Ascending aorta (tissue), 2 donors: ENCODE measurements at places on chromosomes 6 and 20.

DNA sequence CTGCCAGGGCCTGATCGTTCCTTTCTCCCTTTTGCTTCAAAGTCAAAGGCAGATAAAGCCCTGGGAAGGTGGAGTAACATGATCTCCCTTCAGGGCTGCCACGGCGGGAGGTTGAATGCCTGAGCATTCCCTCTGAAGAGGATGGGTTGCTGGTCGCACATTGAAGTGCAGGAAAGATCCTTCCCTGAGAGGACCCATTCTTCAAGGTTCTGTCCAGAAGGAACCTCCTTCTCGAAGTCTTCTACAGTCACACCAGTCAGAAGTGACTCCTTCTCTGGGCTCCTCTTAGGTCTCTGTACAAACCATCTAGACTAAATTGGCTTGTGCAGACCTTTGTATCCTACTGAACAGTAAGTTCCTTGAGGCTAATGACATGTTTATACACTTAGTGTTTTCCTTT, 192.6 kb upstream of the VGLL2 start:
- DNase-seq: no peak

GRCh38 chr6:49541936-49542335, 8.5 kb upstream of the C6orf141 start:
- DNase-seq: no peak

DNA sequence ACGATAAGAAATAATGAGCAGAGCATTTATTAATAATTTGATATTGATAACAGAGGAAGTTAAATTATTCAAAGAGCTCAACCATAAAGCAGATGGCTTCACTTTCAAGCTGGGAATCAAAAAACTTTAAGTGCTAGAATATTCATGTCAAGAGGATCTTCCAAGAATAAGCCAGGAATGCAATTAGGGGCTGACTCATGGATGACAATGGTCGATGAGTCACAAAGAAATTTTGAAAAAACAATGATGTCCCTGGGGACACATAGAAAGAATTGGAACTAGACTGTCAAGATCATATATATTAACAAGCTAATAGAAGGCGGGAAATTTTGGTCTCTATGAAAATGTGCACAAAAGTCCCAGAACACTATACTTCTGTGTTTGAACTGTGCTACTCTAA, 304.1 kb downstream of the LAMA2 start:
- DNase-seq: no peak

DNA sequence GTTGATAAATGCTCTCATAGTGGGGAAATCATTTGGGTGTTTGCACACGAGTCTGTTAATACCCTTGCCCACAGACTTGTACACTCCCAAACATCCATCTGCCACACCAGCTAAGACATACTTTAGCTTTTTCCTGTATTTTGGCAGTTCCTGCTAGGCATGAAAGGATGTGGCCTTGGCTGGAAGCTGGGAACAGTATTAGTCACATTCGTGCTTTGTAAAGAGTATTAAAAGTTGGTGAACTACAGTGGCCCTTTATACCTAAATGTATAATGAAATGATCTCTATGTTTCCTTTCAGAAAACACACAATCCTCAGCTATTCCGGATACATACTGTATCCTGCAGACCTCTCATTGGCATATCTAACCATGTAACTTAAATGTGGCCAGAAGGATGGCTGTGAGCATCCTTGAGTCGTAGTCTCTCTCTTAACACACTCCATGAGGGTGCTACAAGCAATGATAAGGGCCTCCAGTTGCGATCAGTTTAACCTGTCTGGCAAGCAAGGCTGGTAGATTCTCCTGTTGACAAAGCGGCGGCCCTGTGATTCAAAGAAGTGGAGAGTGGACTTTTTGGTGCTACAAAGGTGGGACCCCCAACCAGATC, 1.5 kb downstream of the LEMD2 start:
- no peak for DNase-seq

GRCh38 chr6:56807326-56807988, 147.4 kb upstream of the BEND6 start:
- DNase-seq: no peak

GRCh38 chr6:37867756-37868446, 48.4 kb downstream of the ZFAND3 start:
- DNase-seq: no peak

- no peak for DNase-seq
Observed at GRCh38 chr6:10901770-10902169, 14.9 kb downstream of the SYCP2L start.

DNA sequence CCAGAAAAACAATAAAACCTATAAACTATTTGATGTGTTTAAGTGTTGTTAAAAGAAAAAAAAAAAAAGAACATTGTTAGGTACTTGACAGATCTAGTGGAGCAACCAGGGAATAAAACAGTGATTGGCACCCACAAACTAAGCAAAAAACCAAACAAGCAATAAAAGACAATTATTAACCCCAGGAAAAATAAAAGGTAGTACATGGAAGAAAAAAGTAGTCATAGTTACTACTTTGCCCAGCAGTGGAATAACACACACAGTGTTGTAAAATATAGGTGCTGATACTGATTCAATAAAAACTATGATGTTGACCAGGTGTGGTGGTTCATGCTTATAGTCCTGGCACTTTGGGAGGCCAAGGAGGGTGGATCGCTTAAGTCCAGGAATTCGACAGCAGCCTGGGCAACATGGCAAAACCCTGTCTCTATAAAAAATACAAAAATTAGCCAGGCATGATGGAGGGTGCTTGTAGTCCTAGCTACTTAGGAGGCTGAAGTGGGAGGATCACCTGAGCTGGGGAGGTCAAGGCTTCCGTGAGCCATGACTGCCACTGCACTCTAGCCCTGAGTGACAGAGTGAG, 43.9 kb downstream of the PIGU start:
- no peak for DNase-seq

GRCh38 chr6:101597693-101598092, 204.2 kb downstream of the GRIK2 start:
- DNase-seq: no peak

DNA sequence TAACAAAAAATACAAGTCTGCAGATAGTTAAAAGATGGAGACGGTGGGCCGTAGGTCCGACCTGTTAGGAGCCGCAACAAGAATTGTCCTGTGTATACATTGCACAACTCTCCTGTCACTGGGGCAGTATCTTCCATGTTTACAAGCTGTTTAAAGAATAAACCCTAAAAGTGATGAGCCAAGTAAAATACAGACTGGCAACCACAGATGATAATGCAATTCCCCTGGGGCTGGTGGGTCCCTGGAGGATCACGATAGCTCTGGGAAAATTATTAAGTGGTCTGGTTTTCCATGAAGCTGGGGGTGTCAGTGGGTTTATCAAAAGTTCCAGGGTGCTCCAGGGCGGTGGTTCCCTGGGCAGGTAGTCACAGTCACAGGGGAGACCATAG, 8.1 kb upstream of the FAM50B start:
- no peak for DNase-seq

- DNase-seq: no peak
Observed at GRCh38 chr6:4368649-4369048, 233.3 kb upstream of the ECI2 start.

- DNase-seq: no peak
Observed at GRCh38 chr20:62367136-62367632, at the start of gene LAMA5. LAMA5 (minus strand) TSS chr20:62367312; CDS start chr20:62367245, 67 bp downstream.

- no peak for DNase-seq
Observed at GRCh38 chr20:23037017-23037481, 1.9 kb downstream of the SSTR4 start.

DNA sequence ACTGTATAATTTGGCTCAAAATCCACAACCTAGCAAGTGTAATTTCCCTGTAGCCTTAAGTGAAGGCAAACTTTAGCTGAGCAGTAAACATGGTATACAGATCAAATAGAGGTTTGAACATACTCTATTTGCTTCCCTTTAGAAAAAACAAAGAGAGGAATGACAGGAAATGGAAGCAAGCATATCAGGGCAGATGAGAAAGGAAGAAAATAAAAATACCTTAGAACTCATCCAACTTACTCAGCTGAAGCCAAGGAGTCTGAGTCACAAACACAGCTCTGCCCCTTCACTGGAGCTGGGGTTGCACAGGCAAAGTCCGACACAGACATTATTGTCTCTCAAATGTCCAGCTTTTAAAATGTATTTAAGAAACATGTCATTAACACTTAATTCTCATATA, 379.9 kb upstream of the IRAK1BP1 start:
- DNase-seq: no peak

DNA sequence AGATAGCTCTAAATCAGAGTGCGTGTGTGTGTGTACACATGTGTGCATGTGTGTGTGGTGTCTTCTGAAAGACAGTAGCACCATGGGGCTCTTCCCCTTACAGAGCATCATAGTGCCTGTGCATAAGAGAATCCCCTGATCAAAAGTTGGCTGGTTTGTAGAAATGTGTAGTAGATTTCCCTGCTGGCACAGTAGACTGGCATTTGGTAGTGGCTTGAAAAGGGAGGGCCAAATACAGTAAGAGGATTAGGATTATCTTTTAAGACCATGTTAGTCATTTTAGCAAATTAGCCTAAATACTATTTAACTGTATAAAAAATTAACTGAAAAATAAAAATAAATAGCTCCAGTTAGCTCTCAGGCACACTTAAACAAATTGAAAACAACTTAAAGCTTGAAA, 112.6 kb downstream of the B3GAT2 start:
- DNase-seq: no peak

DNA sequence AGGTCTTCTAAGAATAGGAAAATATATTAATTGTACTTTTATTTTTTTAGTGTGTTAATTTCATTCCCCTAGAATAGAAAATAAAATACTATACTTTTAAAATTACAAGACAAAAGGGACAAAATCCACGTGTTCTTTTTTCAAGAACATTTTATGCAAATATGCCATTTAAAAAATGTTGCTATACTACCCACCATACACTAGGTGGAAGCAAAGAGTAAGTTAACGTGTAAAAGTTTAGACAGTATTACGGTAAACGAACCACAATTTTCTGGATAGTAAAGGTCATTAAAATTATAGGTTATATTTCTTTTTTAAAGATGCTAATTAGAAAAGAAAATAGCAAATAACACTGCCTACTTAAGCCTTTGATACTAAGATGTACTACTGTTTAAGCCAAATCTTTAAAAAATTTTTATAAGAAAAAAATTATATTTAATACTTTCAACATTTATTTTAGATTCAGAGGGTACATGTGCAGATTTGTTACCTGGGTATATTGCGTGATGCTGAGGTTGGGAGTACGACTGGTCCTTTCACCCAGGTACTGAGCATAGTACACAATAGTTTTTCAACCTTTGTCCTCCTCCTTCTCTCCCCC, 287.6 kb downstream of the PHF3 start:
- no peak for DNase-seq

- DNase-seq: no peak
Observed at GRCh38 chr6:31351033-31351380, 6.0 kb downstream of the HLA-B start.

DNA sequence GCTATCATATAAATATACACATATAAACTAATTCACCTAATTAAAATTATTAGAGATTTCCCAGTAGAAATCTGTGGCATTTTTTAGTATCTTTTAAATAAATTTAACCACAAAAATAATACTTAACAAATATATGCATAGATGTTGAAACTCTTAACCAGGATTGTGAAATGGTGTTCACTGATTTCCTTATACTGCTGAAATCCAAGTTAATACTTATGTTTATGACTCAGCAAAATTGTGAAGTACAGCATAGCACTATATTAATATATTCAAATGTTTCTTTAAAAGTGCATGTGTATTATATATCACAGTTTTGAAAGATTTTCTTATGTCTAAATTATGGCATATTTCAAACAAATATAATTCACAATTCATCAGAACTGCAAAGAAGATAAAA, 328.2 kb upstream of the MANEA start:
- no peak for DNase-seq

DNA sequence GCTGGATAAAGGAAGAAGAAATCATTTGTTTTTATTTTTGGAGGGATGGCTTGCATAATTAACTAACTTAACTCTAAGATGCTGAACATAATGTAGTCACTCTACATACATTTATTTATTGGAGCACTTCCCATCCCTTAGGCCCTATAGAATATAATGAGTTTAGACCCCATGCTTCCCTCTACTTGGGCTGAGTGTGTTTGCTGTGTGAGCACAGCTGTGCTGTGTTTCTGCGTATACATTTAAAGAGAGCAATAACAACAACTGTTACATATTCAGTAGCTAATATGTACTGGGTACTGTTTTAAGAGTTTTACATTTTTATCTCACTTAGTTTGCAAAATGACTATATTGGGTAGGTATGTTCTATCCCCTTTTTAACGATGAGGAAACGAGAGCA, 736.6 kb upstream of the NRSN1 start:
- DNase-seq: no peak

GRCh38 chr20:432677-433299, 24.7 kb downstream of the RBCK1 start:
- no peak for DNase-seq

DNA sequence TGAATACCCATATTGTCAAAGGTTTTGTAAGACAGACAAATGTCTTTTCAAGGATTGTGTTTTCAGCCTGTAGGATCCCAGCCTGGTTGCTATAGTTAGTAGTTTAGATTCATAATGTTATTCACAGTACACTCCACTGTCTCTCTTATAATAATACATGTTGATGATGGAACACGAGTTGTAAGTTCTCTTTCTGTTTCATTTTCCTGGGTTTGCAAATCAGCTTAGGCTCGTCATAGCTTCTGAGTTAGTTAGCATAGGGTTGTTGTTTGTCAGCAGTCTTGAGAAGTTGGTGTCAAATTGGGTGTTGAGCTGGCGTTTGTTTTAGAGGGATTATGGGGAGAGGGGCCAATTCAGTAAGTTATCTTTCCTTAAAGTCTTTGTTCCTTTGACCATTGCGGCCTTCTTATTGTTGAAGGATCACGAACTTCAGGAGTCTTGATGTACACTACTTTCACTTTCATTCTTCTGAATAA, 45.8 kb downstream of the QKI start:
- no peak for DNase-seq

DNA sequence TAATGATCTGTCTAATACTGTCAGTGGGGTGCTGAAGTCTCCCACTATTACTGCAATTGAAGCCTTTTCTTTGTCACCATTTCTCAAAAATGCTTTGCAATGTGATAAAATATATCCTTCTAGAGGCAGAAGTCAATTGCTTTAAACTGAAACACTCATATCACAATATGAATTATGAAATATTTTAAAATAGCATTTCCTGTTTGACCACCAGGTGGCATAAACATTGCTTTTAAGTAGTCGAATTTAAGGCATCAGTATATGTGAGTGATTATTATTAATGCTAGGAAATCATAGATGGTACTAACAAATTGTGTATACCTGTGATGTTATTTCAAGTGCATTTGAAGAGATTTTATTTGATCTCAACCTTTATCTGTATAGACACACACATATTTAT, 87.5 kb downstream of the MEI4 start:
- DNase-seq: no peak

GRCh38 chr6:99019381-99019780, 71.6 kb upstream of the FBXL4 start:
- no peak for DNase-seq

- no peak for DNase-seq
Observed at GRCh38 chr6:10463040-10463439, 48.2 kb upstream of the TFAP2A start.

- no peak for DNase-seq
Observed at GRCh38 chr6:98845211-98846020, 11.0 kb downstream of the POU3F2 start.

DNA sequence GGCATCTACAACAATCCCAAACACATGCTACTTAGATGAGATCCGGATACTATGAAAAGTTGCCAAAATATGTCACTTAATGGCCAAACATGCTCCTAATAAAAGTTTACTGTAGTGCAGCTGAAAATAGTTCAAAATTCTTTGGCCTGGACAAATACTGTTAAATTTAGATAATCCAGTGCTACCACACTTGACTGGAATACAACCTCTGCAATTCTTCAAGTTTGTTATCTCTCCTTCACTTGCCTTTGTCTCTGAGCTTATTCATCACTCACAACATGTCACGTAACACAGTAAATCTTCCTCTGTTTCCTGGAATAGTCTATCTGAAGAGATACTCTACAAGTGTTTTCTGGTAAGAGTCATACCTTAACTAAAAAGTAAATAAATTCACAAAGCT, 10.5 kb upstream of the PLN start:
- no peak for DNase-seq
